Spleen (tissue), 13 donors: ENCODE measurements at places on chromosomes 4 and X. TPM values are rescaled to one million over a fixed set of nuclear protein-coding genes. Genes with fewer than 3 reads are reported as not detected.
A peak's percentile ranks its signal among the peaks of the same experiment; 100 is the strongest.

Gene HELT
- not detected for polyA plus RNA-seq

Gene AFM
- polyA plus RNA-seq = not detected

Gene GATA1
- 0.61 TPM for polyA plus RNA-seq

Gene GALNTL6
- 12.5 TPM for polyA plus RNA-seq

Gene FRAS1
- 0.15 TPM for polyA plus RNA-seq

Gene RHOXF1
- 0.15 TPM for polyA plus RNA-seq

Gene HSPA4L
- 0.51 TPM for polyA plus RNA-seq

GRCh38 chr4:147198411-147199051 is 252.9 kb upstream of the TTC29 start:
- no peak overlapping the region for H3K27ac ChIP-seq
- no peaks in the 10 kb centered on the region for H3K36me3 ChIP-seq
- no peak overlapping the region for H3K4me3 ChIP-seq
- H3K27me3 ChIP-seq = no peaks in the 10 kb centered on the region

GRCh38 chrX:71162981-71163380 is 18.3 kb downstream of the NLGN3 start:
- no peaks in the 10 kb centered on the region for H3K27me3 ChIP-seq
- DNase-seq = no peak
- H3K27ac ChIP-seq = no peak overlapping the region
- H3K4me1 ChIP-seq = no peaks in the 10 kb centered on the region
- peaks cover 18% of the 10 kb centered on the region for H3K36me3 ChIP-seq

DNA sequence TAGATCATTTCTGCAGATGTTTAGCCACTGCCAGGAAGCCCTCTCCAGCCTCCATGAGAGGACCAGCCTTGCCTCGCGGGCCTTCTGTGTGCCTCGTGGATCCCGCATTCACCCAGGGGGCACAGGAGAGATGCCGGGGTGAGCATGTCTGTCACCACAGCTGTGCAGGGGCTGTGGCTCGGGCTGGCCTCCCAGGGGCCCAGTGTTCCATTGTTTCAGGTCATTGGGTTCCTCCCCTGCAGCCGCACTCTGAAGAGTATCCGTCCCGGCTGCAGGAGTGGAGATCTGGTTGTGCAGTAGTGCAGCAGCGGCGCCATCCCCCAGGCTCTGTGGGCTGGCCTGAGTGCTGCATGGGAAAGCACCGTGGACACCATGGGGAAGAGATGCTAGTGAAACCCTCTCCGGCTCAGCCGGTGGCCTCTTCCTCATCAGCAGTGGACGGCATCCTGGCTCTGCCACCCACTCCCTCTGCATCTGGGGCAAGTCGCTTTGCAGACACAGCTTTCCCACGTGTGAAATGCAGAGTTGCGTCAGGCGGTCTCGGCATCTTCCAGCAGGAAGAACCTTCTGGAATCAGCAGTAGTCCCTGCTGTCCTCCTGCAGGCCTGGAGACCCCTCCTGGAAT is 29.1 kb downstream of the TBC1D14 start:
- DNase-seq = no peak
- no peaks in the 10 kb centered on the region for H3K27me3 ChIP-seq
- peaks cover 93% of the 10 kb centered on the region for H3K4me1 ChIP-seq
- no peaks in the 10 kb centered on the region for H3K36me3 ChIP-seq

DNA sequence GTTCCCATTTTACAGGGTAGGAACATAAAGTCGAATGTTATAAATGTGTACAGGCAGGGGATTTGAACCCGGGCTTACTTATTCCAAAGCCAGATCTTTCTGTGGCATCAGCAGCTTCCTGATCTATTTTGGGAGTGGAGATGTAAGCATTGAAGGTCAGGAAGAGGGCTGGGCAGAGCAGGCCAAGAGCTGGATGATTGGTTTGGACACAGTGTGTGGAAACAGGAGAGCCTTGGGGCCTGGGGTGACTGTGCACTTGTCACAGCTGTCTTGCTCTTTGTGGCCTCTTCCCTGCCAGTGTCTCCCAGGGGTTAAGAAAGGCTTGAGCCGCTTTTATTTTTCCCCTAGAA is 127.9 kb upstream of the ENPP6 start:
- H3K27me3 ChIP-seq = no peaks in the 10 kb centered on the region
- peak; percentile 84 for DNase-seq
- peak overlapping the region; percentile 93 for H3K27ac ChIP-seq
- no peaks in the 10 kb centered on the region for H3K36me3 ChIP-seq
- H3K4me3 ChIP-seq = no peak overlapping the region

- no peak overlapping the region for H3K27ac ChIP-seq
- H3K27me3 ChIP-seq = no peaks in the 10 kb centered on the region
- H3K36me3 ChIP-seq = no peaks in the 10 kb centered on the region
- H3K4me1 ChIP-seq = no peaks in the 10 kb centered on the region
Measured at GRCh38 chrX:125505207-125505606, 185.5 kb downstream of the TEX13C start.

GRCh38 chr4:119946359-119946758 is 120.3 kb downstream of the MAD2L1 start:
- H3K27me3 ChIP-seq = no peaks in the 10 kb centered on the region
- H3K27ac ChIP-seq = no peak overlapping the region
- H3K4me1 ChIP-seq = no peaks in the 10 kb centered on the region
- no peaks in the 10 kb centered on the region for H3K36me3 ChIP-seq
- no peak for DNase-seq

- no peaks in the 10 kb centered on the region for H3K36me3 ChIP-seq
- H3K27me3 ChIP-seq = no peaks in the 10 kb centered on the region
- no peak overlapping the region for H3K4me3 ChIP-seq
- no peak overlapping the region for H3K27ac ChIP-seq
- DNase-seq = no peak
Measured at GRCh38 chr4:10982305-10982704, 297.7 kb upstream of the CLNK start.
